ENCODE measurements at places on chromosomes 2 and 18.

DNA sequence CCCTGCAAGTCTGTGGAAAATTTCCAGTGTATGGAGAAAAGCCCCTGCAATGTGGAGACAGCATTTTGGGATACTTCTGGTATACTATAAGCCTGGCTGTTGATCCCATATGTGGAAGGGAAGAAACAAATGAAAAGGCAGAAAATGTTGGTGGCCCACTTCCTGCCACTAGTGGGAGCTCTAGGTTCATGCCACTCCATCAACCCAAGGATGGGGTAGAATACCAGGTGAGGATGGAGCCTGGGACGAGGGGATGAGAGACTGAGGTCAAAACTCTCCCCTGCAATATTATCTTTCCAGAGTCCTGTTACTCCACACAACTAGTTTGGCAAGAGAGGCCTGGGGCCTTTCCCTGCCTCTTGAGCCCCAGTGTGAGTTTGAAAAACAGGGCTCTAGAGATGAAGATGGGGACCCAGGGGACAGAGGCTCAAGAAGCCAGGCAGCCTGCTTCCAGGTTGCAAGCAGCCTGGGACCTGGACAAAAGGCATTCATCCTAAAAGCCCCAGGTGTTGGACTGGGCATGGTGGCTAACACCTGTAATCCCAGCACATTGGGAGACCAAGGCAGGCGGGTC is 31.9 kb downstream of the BMP10 start:
- no peak for DNase-seq

- DNase-seq: no peak
Observed at GRCh38 chr2:218896501-218897393, 16.1 kb downstream of the WNT10A start.

DNA sequence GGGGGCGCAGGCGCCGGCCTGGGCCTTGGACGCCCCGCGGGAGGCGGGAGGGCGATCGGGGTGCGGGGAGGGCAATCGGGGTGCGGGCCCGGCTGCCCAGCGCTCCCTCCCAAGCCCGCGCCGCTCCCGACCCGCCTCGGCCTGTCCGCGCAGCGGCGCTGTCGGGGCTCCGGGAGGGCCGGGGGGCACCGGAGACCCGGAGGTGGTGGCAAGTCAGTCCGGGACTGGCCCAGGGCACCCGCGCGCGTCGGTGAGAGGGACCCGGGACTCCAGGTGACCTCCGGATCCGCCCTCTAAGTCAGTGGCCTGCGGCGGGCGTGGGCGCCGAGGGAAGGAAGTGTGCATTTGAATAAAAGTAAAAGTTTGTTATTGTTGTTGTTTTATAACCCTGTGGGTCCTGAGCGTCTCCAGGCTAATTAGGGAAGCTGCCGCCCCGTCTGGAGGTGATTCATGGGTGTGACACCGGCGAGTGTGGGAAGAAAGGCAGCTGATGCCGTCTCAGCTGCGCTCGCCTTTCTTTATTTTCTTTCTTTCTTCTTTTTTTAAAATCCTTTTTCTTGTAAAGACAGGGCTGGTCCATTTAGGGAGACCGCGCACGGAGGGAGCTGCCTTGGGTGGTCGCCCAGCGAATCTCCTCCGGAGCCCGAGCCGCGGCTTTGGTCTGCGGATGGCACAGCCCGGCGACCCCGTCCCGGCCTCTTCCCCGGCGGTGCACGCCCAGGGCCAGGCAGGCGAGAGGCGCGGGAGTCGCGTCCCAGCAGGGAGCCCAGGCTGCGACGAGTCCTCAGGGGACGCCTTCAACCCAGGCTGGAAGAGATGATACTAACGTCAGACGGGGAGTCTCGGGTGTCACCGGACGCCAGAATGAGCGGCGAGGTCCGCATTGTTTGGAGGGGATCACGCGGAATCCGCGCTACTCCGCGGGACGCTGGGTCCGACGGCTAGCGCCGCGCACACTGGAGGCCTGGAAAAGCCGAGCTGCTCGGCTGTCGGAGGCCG is 627 bp upstream of the CRACDL start:
- peak; percentile 48 for DNase-seq

DNA sequence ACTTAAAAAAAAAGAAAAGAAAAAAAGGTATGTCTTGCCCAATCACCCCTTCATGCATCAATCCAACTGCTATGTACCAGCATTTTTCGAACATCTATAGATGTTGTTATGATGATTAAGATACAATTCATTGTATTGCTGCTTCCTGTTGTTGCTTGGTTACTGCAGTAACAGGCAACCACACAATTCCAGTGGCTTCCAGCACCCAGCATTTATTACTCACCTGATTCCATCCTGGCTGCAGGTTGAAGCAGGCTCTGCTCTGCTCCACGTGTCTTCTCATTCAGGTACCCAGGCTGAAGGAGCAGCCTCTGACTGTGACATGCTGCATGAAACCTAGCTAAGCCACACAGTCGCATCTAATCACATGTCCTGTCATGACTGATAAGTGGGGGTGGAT is 196.9 kb downstream of the INO80D start:
- DNase-seq: peak; percentile 70

DNA sequence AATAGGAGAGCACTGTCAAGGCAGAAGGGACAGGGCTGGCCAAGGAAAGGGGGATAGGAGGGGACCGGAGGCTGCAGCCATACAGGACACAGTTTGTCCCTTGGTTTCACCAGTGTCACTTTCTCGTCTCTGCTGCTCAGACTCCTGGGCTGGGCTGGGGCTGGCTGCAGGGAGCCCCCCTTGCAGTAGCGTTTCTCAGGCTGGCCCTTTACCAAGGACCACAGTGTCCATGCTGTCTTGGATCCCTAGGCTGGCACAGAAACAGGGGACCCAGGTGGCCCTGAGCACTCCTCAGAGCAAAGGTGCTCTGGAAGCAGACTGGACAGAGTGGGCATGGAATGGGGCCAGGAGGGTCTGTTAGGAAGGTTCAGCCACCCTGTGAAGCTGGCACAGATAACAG is 34.8 kb downstream of the ATOH8 start:
- DNase-seq: no peak

- no peak for DNase-seq
Observed at GRCh38 chr18:79509536-79509930, 113.8 kb downstream of the NFATC1 start.

DNA sequence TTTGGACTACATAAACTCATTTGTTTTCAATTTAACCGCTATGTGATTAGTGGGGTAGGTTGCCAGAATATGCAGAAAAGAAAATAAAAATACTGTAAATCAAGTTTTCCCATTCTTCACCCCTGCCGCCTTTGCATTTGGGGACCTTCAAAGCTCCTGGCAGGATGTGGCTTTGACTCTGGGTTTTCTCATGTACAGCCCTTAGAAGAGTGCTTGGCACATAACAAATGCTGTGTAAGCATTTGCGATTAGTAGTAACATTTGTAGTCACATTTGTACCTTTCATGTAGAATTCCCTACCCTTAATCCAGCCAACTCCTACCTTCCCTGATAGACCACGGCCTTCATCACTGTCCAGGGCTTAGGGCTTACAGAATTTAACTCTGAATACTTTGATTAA is 262.6 kb downstream of the MREG start:
- no peak for DNase-seq

- DNase-seq: no peak
Observed at GRCh38 chr2:175025946-175026345, 20.8 kb upstream of the CHN1 start.

- DNase-seq: no peak
Observed at GRCh38 chr18:70221915-70222278, 16.4 kb upstream of the RTTN start.

DNA sequence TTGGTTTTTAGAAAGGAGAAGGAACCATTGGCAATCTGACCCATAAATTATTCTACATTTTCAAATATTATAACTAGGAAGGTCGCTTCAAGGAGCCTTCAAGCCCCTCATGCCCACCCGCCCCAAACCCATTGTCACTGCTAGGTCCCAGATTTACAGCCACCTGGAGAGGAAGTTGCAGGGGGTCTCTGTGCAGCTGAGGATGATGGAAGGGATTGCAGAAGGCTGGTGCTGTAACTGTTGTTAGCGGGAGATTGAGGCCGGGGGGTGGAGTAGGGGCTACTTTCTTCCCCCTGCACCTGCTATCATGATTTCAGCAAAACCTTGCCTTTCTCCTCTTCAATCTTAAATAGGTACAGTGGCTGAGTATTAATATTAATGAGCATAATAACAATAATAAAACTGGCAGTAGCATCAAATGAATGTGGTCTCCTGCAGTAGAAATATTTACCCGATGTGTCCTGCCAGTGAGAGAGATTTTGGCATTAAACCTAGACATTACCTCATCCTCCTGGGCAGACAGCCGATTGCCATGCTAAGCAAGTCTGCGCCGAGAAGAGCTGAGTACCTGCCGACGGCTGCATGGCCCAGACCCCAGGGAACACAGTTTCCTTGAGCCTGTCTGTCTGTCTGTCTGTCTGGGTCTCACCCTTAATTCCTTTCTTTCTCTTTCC is 225.4 kb downstream of the FAM210A start:
- DNase-seq: peak; percentile 33

- DNase-seq: no peak
Observed at GRCh38 chr2:124814968-124815745, 790.1 kb downstream of the CNTNAP5 start.

DNA sequence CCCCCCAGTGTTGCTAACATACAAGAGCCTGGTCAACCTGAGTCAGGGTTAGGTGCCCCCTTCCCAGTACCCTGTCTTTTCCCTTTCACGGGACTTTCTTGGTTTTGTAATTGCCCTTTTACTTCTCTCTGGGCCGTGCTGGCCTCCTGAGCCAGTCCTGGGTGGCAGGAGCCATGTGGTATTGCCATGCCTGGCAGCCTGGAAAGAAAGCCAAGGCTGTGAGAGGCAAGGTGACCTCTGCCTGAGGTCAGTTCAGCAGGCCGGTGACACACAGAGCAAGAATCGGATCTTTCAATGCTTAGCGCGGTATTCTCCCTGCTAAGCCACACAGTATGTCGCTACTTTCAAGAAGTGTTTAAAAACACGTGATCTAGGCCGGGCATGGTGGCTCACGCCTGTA is 52.3 kb downstream of the C18orf63 start:
- DNase-seq: no peak

DNA sequence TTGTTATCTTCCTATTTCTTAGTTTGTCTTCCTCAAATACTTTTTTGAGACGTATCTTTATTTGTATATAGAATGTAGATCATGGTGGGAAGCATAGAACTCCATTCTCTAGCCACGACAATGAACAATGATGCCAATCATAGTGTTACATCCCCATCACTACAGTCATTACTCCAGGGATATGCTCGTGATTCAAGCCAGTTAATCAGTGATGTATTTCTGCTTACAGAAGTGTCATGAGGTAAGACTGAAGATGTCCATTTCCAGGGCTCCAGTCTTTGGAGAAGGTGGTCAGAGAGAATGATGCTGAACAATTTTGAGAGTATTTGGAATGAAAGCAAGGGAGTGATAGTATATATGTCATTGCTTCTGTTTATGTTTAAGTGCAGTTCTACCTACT is 777.2 kb upstream of the TMEFF2 start:
- DNase-seq: no peak

DNA sequence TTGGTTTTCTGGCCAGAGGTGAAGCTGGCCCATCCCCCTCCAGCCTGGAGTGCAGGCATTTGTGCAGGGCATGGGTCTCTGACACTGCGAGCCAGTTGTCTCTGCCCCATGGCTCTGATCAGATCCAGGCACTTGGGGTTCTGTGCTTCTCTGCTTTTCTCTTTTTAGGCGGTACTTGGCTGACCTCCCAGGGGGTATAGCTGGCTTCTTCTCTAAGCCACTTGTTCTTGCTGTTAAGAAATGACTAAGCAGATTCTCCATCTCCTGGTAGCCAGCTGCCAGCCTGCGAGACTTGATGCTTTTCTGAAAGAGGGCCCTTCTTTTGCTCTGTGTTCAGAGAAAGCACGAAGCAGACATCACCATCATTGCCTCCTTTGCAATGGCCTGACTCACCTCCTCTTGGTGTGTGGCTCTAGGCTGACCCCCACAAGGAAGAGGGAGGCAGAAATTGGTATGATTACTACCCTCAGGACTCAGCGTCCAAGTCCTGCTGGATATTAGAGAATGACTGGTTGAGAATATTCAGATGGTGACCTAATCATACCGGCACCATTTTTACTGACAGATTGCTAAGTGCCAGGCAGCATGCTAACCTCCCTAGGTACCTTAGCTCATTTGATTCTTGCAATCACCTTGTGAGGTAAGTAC is 32.7 kb downstream of the TNP1 start:
- DNase-seq: no peak

- no peak for DNase-seq
Observed at GRCh38 chr2:37300578-37300977, 24.1 kb downstream of the PRKD3 start.

DNA sequence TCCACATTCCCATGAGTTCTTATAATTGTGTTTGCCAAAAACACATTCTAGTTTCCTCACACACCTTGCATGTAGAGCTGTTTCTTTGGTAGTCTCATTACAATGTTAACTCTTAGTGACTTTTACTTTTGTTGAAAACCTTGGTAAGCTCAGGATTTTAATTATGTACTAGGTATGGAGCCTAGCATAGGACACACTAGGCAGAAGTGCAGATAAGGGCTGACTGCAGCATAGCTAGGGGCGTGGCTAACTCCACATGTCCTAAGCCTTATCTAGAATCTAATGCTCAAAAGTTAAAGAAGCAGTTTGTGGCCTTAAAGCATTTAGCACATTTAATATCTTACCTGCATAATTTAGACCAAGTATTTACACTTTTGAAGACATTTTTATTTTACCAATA is 153.7 kb upstream of the FBXO11 start:
- DNase-seq: no peak

DNA sequence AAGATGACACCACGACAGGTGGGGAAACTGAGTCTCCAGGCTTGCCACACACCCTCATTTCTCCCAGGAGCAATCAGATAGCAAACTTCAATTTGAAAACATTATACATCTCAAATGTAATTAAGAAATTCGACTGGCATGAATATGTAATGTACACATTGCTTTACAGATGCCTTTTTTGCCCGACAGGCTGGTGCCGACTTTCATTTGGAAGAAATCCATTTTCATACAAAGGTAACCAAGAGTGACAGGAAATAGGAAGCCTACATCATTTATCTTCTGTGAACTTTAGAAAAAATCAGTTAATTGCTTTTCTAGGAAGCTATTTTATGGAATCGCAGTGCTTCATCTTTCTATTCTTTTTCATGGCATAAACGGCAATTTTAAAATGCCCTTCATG is 140.3 kb downstream of the AFF3 start:
- no peak for DNase-seq

- peak; percentile 73 for DNase-seq
Observed at GRCh38 chr18:7566567-7567473, at the start of gene PTPRM. TSS of gene PTPRM (plus strand) at chr18:7567316. CDS start at chr18:7567819, 503 bp downstream.

DNA sequence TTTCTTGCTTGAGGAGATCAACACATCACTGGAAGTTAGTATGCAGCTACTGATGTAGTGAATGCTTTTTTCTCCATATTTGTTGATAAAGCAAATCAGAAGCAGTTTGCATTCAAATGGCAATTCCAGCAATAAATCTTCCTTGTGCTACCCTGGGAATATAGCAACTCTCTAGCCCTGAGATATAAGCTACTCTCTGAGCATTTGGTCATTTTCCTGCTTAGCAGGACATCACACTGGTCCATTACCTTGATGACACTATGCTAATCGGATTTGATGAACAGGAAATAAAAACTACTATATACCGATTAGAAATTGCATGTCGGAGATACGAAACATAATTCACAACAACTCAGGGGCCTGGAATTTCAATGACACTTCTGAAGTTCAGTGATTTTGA is 152.7 kb downstream of the CBLN2 start:
- no peak for DNase-seq

- no peak for DNase-seq
Observed at GRCh38 chr2:29448096-29448688, 333.0 kb downstream of the CLIP4 start.

- no peak for DNase-seq
Observed at GRCh38 chr18:45056926-45057325, 376.2 kb downstream of the SETBP1 start.

All from kidney capillary endothelial cell (primary cell).